NAMALWA (cell line): ENCODE measurements at places on chromosomes 4 and X.

GRCh38 chr4:43458293-43458692 is 565.8 kb downstream of the GRXCR1 start:
- no peak for DNase-seq

DNA sequence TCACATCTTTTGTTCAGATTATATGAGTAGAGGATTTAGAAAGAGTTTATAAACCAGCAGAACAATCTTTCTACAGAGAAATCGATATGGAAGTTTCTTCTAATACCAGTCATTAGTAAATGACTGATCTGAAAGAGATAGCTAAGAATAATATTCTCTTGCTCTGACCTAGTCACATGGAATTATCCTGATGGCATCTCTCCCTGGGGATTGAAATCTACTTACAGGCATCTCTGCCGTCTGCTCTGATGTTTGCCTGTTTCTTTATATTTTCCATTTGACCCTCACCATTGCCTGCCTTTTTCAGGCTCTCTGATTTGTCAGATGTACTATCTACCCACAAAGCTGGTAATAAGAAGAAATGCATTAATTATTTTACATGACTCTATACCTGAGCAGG is 1157.3 kb downstream of the PCDH7 start:
- DNase-seq, result no peak

DNA sequence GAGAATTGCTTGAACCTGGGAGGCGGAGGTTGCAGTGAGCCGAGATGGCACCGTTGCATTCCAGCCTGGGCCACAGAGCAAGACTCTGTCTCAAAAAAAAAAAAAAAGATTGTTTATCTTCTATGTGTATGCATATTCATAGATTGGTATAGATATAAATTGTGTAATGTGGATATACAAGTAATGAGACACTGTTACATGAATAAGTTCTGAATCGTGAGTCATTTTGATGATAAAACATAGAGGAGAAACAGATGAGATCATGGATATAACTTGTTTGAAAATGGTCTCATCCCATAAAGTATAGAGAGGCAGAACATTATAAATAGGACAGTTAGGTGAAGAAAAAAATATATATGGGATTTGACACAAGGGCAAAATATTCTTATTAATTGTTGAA is 628.0 kb downstream of the IL1RAPL1 start:
- no peak for DNase-seq

GRCh38 chr4:76365636-76366035 is 55.3 kb downstream of the CCDC158 start:
- DNase-seq, result no peak

- no peak for DNase-seq
These were observed 310.8 kb downstream of the AFF2 start for GRCh38 chrX:148811236-148811635.

DNA sequence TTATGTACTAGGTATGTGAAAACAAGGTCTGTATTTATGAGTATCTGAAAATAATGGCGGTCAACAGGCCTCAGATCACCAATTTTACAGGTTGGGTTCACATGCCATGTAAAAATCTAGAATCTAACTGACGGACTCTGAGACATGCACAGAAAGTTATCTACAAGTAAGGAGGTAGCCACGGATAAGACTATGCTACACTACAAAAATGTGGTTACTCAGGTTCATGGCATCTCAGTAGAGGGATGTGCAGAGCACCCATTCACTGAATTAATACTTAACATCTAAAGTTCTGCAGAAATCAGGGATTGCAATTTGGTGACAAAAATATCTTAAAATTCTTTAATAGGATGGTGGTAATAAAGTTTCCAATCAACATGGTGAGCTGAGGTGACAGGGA is 155.9 kb downstream of the APBB2 start:
- no peak for DNase-seq

DNA sequence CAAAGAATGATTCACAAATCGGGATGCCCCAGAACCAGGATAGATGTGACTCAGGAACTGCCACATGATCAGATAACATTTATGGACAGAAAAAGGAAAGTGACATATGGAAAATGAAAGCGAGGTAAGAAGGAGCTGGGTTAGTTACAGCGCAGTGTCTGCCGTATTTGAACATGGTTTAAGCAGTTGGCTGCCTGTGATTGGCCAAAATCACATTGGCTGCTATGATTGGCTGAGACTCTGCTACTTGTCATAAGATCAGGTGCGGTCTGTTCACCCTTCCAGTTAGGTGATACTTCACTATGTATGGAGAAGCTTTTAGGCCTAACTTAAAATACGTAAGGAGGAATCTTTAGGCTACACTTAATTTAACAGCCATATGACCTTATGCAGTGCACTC is 322.7 kb upstream of the HAND2 start:
- no peak for DNase-seq

- DNase-seq, result no peak
These were observed 24.3 kb downstream of the RAI2 start for GRCh38 chrX:17836830-17837229.

DNA sequence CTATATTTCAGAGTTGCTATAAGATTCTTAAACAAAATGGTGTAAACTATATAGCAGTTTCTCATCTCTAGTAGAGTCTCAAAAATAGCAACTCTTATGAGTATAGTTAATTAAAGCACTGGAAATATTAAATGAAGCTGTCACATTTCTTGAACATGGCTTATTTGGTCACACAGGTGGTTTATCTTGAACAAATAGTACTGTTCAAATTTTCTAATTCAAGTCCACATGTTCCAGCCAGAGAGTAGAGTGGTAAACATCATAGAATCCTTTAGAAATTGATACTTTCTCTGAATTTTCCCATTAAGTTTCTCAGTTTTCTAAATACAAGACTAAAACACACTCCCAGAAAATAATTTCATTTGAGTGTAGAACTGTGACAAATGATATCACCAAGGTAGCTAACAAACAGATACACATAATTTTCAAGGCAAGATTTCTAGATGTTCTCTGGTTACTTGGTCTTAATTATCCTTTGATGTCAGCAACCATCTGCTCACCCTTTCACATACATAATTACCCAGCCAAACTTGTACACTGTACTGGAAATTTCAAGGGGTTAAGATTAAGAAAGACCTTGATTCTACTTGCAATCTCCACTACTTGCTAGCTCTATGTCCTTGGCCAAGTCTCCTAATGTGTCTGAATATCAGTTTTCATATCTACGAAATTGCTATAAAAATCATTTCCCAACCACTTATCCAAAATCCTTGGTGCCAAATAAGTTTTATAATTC is 24.3 kb upstream of the PAK3 start:
- no peak for DNase-seq

GRCh38 chr4:24730256-24731001 is 64.9 kb upstream of the SOD3 start:
- no peak for DNase-seq

- no peak for DNase-seq
These were observed 4.9 kb upstream of the NAF1 start for GRCh38 chr4:163171590-163171989.

GRCh38 chrX:133337250-133337649 is 78.0 kb downstream of the GPC4 start:
- no peak for DNase-seq

DNA sequence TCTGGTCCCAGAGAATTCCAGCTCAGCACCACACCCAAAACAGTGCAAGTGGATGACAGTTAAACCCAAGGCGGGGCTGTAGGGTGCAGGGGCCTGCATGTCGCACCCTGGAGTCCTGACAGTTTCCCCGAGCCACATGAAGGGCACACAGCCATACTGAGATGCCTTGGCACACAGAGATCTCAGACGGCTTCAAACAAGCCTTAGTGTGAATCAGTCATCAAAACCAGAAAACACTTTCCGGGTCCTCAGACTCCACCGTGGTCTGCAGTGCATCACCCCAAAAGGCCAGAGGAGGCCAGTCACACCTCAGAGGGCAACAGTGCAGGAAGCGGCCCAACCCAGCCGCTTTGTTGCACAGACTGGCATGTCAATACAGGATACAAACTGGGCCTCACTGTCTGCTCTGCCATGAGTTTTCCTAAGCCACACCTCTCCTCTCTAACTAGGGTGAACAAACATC is 64.6 kb upstream of the ENPP6 start:
- peak; percentile 68 for DNase-seq

- no peak for DNase-seq
These were observed 761 bp downstream of the FGFRL1 start for GRCh38 chr4:1012034-1012739.

DNA sequence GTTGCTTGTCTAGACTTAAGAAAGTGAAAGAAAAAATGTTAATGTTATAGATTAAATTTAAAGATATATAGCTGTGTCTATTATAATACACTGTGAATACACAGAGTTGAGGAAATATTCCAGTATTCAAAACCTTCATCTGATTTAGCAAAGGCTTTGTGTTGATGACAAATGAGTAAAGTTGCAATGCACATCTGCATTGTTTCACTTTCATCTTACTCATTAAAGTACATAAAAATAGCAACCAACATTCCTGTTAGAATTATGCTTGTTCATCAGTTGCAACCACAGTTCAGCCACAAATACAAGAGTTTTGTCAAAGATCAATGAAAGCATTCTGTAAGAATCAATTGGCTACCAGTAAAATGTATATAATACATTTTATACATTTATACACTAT is 346.4 kb upstream of the SLC7A11 start:
- DNase-seq, result no peak

- DNase-seq, result no peak
These were observed 19.1 kb downstream of the ATP5ME start for GRCh38 chr4:654871-655463.

- no peak for DNase-seq
These were observed 558.2 kb upstream of the GNPDA2 start for GRCh38 chr4:45284400-45285085.

GRCh38 chr4:17567271-17567670 is 9.7 kb upstream of the LAP3 start:
- DNase-seq, result no peak

DNA sequence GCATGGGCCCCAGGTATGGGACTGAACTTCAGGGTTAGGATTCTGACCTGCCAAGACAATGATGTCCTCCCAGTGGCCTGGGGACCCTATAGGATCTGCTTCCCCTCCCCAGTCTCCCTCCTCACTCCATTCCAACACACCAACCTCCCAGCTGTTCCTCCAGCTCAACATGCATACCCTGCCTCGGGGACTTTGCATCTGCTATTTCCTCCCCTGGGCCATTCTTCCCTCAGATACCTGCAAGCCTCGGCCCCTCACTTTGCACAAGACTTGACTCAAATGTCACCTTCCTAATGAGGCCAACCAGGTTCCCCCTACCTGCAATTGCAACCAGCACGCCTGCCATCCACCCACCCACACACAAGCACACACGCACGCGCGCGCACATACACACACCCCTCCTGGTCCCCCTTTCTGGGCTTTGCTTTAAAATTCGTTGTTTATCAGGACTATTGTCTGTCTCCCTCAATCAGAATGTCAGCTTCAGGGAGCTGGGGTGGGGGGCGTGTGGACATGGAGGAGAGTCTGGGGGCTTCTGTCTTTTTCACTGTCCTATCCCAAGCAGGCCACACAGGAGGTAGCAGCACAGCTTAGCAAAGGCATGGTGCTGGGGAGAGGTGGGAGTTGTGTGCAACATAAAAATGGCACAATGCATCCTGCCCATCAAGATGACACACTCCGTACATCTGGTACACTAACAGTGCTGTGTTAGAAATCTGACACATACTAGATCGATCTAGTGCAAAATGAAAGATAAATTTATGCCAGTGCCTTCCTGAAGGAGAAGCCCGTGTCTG is 20.6 kb upstream of the PPP2R2C start:
- no peak for DNase-seq

DNA sequence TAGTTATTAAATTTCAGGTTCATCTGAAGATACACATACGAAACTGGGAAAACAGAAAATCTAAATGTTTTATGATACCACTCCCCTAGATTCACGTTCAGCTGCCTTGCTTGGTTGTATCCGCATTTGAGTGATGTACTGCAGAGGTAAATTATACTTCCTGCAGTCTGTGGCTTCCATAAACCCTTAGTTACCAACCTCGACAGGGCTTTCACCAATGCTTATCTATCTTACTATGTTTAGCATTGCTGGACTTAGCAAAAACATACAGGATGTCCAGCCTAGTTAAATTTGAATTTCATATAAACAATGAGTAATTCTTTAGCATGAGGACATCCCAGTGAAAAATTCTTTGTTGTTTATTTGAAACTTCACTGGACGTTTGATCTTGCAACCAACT is 108.8 kb downstream of the TMA16 start:
- peak; percentile 24 for DNase-seq

- no peak for DNase-seq
These were observed 6.6 kb downstream of the SAT1 start for GRCh38 chrX:23789386-23790154.

DNA sequence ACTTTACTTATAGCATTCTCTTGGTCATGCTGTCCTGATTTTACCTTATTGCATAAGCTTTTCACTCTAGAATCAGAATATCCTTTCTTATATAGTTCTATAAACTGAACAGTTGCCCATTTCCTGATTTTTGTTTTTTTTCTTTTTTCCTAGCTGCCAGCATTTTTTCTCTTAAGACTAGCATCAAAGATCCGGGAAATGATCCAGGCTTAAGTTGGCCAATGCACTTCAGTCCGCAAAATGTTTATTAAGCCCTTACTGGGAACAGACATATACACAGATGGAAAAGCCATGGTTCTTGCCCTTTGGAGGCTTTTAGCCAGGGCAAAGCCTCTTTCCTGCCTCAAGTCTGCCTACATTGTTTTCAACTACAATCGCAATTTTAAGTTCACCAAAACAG is 10.1 kb upstream of the BMP2K start:
- no peak for DNase-seq

- DNase-seq, result no peak
These were observed 32.3 kb downstream of the BBS12 start for GRCh38 chr4:122764821-122765215.

DNA sequence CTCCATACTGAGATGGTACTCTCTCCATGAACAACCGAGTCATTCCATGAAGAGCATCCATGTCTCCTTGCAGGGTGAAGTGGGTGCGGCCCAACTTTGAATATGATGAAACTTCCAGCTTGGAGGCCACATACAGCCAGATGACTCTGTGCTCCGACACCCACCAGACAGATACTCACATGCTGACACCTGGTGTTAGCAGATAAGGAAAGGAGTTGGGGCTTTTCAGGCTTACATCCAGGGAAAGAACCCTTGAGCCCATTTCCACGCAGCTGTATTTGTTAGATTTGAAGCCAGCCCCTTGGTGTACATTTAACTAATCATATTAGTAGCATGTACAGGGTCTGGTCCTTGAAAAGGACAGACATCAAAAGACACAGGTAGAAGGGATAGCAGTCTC is 62.1 kb upstream of the PRRG3 start:
- DNase-seq, result no peak

DNA sequence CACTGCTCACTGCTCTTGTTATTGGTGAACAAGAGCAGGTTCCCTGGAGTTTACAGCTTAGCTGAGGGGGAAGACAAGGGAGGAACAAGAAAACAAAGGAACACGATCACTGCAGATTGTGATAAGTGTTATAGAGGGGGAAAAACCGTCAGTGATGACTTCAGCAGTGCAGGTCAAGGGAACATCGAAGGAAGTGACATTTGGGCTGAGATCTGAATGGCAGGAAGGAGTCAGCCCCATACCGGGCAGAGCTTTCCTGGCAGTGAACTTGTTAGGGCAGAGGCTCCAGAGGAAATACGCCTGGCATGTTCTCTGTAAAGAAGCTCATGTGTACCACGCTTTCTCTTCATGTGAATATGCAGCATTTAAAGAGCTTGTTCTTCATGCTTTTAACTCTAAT is 78.1 kb downstream of the LDB2 start:
- DNase-seq, result no peak
